Right ventricle myocardium inferior (tissue), 1 donor: ENCODE measurements at places on chromosomes 5 and 9.

- no peak for DNase-seq
These were observed 294.7 kb downstream of the CHSY3 start for GRCh38 chr5:130198927-130199326.

DNA sequence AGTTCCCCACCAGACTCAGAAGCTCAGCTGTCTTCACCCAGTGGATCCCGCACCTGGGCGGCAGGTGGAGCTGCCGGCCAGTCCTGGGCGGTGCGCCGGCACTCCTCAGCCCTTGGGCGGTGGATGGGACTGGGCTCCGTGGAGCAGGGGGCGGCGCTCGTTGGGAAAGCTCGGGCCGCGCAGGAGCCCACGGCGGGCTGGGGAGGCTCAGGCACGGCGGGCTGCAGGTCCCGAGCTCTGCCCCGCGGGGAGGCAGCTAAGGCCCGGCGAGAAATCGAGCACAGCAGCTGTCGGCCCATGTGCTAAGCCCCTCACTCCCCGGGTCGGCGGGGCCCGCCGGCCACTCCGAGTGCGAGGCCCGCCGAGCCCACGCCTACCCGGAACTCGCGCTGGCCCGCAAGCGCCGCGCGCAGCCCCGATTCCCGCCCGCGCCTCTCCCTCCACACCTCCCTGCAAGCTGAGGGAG is 560.0 kb downstream of the BRINP1 start:
- DNase-seq = no peak

GRCh38 chr9:127121628-127122175 is 733 bp downstream of the ANGPTL2 start:
- DNase-seq = no peak

- DNase-seq = no peak
These were observed 347.4 kb downstream of the NDUFS4 start for GRCh38 chr5:53907827-53908226.

DNA sequence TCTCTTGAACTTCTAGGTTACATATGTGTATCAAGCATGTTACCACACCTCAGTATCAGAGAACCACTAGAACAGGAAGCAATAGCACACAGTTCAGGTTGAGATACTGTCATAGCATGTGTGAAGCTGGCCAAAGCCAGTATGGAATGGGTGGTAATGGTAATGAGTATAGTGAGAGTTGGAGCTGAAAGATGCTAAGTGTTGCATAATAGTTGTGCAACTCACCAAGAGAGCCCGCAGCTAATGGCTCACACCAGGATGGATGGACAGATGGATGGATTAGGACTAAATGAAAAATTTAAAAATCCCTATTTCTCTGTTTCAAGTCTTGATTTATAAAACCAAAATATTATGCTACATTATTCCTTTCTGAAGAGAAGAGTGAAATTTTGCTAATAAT is 53.4 kb upstream of the KCNN2 start:
- no peak for DNase-seq
